Camera-type eye (tissue), 1 donor: ENCODE measurements at places on chromosomes 6 and 20. TPM values are rescaled to one million over a fixed set of nuclear protein-coding genes. Genes with fewer than 3 reads are reported as not detected.

The ZNF311 gene
- 2.9 TPM for total RNA-seq

The FBXO5 gene
- 15.3 TPM for total RNA-seq

The PSMA7 gene
- total RNA-seq = 146 TPM

The KIFC1 gene
- total RNA-seq = 13.2 TPM

The RAB32 gene
- 18.5 TPM for total RNA-seq

The MATN4 gene
- 11.4 TPM for total RNA-seq

The PACRG gene
- 10.6 TPM for total RNA-seq

The PCSK2 gene
- total RNA-seq = 15.6 TPM

The PI16 gene
- 154 TPM for total RNA-seq

The ADGRB3 gene
- 45.9 TPM for total RNA-seq

The PARD6B gene
- total RNA-seq = 31.1 TPM

The PLG gene
- total RNA-seq = not detected

The OPRL1 gene
- total RNA-seq = 3.5 TPM

The FARS2 gene
- total RNA-seq = 33.6 TPM

The PGC gene
- total RNA-seq = not detected

The OPRM1 gene
- total RNA-seq = 1.4 TPM

The CST2 gene
- total RNA-seq = not detected

The THBD gene
- 14.5 TPM for total RNA-seq

The IPCEF1 gene
- 2.1 TPM for total RNA-seq

The ARHGAP18 gene
- 23.0 TPM for total RNA-seq

The LY6G6D gene
- not detected for total RNA-seq

The IL20RA gene
- total RNA-seq = 2.3 TPM

The FUT9 gene
- total RNA-seq = 8.0 TPM

The NMBR gene
- 0.71 TPM for total RNA-seq

The MOG gene
- total RNA-seq = 0.16 TPM

The C6orf58 gene
- total RNA-seq = not detected

The SEL1L2 gene
- total RNA-seq = 0.60 TPM

The TSBP1 gene
- total RNA-seq = not detected

The ADGRG6 gene
- 23.6 TPM for total RNA-seq

The SRXN1 gene
- 17.9 TPM for total RNA-seq

The FOXC1 gene
- total RNA-seq = 43.8 TPM

The HEY2 gene
- total RNA-seq = 6.6 TPM

The TSPO2 gene
- not detected for total RNA-seq

The SENP6 gene
- total RNA-seq = 238 TPM

The VSTM2L gene
- total RNA-seq = 25.0 TPM

The AFDN gene
- total RNA-seq = 229 TPM

The UST gene
- 17.5 TPM for total RNA-seq

The GINS1 gene
- total RNA-seq = 6.8 TPM

The METTL24 gene
- total RNA-seq = 12.0 TPM

The BTNL2 gene
- not detected for total RNA-seq
